Midbrain (tissue), 1 donor: ENCODE measurements at places on chromosomes 11 and 22.
A peak's percentile ranks its signal among the peaks of the same experiment; 100 is the strongest.

DNA sequence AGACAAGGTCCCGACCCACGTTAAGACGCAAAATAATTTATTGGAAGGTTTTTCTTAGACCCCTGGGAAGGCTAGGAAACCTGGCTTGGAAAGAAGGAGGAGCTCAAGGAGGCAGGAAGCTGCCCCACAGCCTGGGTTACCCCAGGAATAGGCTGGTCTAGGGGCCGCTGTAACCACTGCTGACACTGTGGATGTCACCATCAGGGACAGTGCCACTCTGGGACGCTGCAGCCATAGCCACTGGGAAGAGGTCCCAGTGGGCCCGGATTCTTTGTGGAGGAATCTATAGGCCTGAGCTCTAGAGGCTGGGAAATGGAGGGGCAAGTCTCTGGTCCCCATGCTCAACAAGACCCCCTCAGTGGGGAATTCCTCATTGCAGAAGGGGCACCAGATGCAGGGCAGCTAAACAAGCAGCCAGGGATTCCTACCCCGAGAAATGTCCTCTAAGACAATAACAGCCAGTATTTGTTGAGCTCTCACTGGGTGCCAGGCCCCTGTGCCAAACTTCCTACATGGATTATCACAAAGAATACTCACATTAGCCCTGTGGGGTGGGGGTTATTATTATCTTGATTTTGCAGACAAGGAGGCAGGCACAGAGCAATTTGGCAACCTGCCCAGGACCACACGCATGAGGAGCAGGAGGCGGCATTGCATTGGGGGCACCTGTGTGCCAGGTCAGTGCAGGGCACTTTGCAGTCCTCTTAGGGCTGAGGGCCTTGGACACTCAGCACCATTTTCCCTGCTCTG, 19.5 kb upstream of the CHKA start:
- peak; percentile 10 for DNase-seq

GRCh38 chr22:29302681-29303465, 3.6 kb upstream of the GAS2L1 start:
- DNase-seq = peak; percentile 31

DNA sequence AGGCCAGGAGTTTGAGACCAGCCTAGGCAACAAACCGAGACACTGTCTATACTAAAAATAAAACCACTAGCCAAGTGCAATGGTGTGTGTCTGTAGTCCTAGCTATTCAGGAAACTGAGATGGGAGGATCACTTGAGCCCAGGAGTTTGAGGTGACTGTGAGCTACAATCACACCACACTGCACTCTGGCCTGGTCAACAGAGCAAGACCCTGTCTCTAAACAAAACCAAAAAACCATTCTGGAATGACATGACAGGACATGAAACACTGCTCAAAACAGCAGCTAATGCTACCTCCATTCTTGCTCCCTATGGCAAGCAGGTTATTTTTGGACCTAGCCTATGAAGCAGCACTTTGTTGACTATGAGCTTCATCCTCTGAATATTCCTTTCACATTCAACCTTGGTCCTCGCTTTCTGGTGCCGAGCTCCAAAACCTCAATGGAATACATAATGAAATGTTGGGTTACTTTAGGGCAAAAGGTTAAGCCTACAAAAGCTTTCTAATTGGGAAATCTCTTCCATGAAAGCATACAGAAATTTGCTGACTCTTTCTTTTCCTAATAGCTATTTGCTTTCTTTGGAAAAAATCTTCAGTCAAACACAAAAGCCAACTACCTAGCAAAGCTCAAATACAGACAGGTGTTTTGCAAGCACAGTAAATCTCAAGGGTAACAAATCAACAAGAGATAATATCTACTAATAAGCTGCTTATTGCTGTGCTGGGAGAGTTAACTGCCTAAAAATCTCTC, 21.1 kb downstream of the SIK3 start:
- peak; percentile 39 for DNase-seq

GRCh38 chr11:1274501-1274900, 34.9 kb downstream of the TOLLIP start:
- DNase-seq = no peak

DNA sequence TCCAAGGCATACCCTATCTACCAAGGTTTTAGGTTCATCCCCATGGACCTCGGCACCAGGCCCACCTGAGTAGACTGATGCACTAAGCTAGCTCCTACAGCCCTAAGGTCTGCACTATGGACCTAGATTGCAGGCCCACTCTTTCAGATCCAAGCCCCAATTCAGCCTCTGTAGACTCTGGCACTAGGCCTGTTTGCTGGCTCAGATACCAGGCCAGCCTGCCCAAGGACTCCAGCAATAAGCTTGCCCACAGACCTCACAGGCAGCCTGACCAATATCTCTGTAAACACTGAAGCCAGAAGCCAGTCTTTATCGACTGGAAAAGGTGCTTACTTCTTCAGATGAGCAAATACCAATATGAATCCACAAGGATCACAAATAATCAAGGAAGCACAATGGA, 411.3 kb downstream of the INSC start:
- no peak for DNase-seq

GRCh38 chr22:46075764-46076531, 74.4 kb upstream of the PPARA start:
- DNase-seq = no peak

- no peak for DNase-seq
Observed at GRCh38 chr11:76361374-76361773, 19.6 kb downstream of the THAP12 start.

GRCh38 chr11:35116762-35117640, 22.0 kb upstream of the CD44 start:
- no peak for DNase-seq

DNA sequence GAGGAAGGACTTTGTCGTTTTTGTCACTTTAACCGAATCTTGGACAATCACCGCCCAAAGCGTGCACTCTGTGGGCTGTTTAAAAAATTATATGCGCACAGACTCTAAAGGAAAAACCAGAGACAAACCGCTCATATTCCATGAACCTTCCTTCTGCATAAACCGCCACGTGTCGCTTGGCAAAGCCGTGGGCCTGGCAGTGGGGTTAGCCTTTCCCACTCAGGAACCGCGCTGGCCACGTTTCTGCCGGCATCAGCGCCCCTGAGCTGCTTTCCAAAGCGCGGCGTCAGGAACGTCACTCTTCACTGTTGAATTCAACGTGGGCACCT, 22.8 kb downstream of the KRTAP5-5 start:
- no peak for DNase-seq
